ENCODE measurements at places on chromosomes 1 and 21. TPM values are rescaled to one million over a fixed set of nuclear protein-coding genes. Genes with fewer than 3 reads are reported as not detected.

DNA sequence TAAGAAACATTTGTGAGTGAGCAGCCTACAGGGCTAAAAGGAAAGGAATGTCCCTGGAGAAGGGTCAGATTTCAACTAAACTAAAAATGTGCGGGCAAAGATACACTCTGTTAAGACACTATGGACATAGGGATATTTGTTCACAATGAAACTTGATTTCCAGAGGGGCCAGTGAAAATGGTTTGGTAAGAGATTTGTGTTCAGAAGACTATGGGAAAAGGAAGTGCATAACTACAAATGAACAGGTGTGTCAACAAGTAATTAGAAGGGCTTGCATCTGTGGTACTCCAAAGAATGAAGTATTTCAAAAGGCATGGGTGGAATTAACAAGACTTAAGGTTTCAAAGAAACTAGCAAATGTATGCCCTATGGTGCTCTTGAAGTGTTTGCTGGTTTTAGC, 60.4 kb downstream of the NME7 start:
- no peak overlapping the region for H3K27ac ChIP-seq
- DNase-seq: no peak
- no peaks in the 10 kb centered on the region for H3K36me3 ChIP-seq
- H3K4me3 ChIP-seq: no peak overlapping the region

DNA sequence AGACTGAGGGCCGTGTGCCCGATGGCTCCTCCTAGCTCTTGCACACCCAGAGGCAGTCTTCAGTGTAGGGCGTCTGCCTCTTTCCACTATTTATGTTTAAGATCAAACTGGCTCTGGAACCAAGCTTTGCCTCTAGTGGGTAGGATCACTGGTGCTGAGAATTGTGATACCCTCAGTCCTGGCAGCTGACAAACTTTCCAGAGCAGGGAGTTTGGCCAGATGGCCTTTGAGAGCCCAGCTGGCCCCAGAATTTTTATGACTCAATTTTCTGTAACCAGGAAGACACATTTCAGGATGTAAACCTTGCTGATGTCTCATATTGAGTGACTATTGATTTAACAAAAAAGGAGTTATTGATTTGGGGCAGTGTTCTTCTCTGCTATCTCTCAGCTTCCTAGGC, 6.7 kb downstream of the COQ8A start:
- H3K4me1 ChIP-seq: peaks cover 45% of the 10 kb centered on the region
- H3K27ac ChIP-seq: no peak overlapping the region
- no peaks in the 10 kb centered on the region for H3K27me3 ChIP-seq
- no peak for DNase-seq
- H3K4me3 ChIP-seq: no peak overlapping the region

DNA sequence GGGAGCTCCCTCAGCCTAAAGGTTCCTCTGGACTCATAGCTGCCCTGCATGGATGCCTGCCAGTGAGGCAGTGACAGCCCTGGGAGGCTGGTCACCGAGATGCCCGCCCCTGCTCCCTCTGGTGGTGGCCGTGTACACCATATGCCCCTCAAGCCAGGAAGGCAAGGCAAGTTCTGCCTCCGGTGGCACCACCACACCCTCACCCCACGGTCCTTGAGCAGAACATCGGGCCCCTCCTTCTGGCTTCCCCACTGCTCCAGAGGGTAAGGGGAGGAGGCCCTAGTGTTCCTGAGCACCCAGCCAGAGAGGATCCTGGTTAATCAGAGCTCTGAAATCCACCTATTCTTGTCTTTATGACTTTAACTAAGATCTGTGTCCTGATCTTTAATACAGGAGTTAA, 1.5 kb upstream of the S100A14 start:
- no peaks in the 10 kb centered on the region for H3K27me3 ChIP-seq
- DNase-seq: peak; percentile 83
- H3K4me1 ChIP-seq: peaks cover 46% of the 10 kb centered on the region
- peaks cover 52% of the 10 kb centered on the region for H3K36me3 ChIP-seq

DNA sequence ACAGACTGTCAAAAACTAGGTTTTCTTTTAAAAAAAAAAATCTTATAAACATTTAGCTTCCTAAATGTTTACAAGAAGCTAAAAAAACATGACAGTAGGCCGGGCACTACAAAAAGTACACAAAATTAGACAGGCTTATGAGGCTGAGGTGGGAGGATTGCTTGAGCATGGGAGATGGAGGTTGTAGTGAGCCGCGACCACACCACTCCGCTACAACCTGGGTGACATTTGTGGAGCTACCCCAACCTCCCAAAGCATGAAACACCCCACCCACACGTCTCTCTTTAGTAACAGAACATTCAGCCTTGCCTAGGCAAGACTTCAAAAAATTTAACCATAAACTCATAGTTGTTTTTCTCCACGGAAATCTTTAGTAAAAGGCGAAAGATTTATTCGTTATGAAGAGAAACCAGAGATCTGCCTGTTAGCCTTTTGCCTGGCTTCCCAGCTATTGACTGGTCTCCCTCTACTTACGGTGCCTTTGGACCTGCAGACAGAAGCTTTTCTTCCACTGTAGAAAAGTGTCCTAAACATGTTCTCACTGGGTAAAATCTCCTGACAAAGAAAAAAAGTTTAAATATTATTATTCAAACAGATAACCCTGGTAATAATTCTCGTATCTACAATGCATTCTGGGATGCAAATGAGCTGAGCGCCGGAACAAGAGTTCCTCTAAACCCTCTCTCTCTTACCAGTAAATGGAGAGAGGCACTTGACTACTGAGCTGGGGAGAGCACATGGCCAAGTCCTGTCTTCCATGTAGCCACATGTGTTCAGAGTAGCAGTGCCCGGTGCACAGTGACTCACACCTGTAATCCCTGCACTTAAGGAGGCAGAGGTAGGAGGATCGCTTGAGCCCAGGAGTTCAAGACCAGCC, 9.2 kb downstream of the RNU5D-1 start:
- peak overlapping the region; percentile 26 for H3K4me3 ChIP-seq
- H3K4me1 ChIP-seq: peaks cover 36% of the 10 kb centered on the region
- peak overlapping the region; percentile 96 for H3K27ac ChIP-seq

GSTM1 gene
- total RNA-seq: 15.4 TPM

DNA sequence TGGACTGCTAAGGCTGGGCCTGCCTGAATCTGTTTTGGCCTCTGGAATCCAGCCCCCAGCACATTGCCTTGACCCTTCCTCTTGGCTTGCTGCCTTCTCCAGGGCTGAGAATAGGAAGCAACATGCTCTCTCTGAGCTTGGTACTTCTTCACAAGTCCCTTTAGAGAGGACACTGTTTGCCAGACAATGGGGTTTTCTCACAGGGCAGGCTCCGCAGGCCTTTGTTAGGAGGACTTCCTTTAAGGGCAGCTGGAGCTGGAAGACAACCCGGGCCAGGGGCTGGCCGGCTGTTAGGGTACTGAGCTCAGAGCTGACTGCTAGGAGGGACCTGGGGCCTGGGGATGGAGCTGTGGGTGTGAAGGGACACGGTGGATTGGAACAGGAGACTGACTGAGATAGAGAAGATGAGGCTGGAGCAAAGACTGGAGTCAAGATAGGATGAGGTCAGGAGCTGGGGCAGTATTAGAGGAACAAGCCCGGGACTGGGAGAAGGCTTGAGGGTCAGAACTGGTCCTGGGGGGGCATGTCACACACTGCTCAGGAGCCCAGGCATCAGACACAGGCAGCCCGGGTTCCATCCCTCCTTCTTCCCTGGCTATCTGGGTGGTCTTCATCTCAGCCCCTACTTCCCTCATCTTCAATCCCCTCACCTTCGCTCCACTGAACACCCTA, 5.4 kb upstream of the ALPL start:
- H3K4me3 ChIP-seq: no peak overlapping the region
- H3K27me3 ChIP-seq: peaks cover 37% of the 10 kb centered on the region
- H3K27ac ChIP-seq: no peak overlapping the region
- peaks cover 5% of the 10 kb centered on the region for H3K4me1 ChIP-seq

GRCh38 chr1:29456685-29457435, 220.5 kb downstream of the PTPRU start:
- peaks cover 100% of the 10 kb centered on the region for H3K27me3 ChIP-seq
- no peak overlapping the region for H3K27ac ChIP-seq
- H3K4me3 ChIP-seq: no peak overlapping the region

C4BPB gene
- total RNA-seq: 10.2 TPM

GRCh38 chr1:110897681-110898080, 24.7 kb downstream of the CD53 start:
- no peaks in the 10 kb centered on the region for H3K4me1 ChIP-seq
- H3K27me3 ChIP-seq: peaks cover 49% of the 10 kb centered on the region
- no peak overlapping the region for H3K4me3 ChIP-seq

DNA sequence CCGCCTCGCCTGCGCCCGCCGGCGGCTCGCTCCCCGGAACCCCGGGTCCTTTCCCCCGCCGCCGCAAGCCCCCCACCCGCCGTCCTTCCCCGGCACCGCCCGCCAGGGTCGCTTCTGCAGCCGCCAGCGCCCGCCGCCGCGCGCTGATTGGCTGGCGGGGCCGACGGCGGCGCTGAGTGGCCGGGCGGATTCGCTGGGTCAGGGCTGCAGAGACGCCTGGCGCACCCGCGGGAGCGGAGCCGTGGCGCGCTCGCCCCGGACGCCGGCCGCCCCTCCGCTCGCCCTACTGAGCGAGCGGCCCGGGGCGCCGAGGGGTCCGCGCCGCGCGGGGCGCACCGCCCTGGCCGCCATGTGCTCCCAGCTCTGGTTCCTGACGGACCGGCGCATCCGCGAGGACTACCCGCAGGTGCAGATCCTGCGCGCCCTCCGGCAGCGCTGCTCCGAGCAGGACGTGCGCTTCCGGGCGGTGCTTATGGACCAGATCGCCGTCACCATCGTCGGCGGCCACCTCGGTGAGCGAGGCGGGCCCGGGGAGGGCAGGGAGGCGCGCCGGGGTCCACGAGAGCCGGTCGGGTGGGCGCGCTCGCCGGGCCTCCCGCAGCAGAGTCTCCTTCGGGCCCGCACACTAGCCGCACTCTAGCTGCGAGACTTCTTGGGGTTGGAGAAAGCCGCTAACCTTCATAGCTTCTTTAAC, at the start of gene RIMKLA:
Gene RIMKLA, plus strand, starts transcription at position 207 of the 694 bp plus-strand sequence. Its CDS starts 143 bp downstream, at position 350.
- H3K27ac ChIP-seq: no peak within 1 kb of the TSS
- DNase-seq: peak; percentile 61
- peaks cover 15% of the 10 kb centered on the region for H3K27me3 ChIP-seq
- no peaks in the 10 kb centered on the region for H3K4me1 ChIP-seq
- H3K36me3 ChIP-seq: peaks cover 12% of the 10 kb centered on the region

KCNT2 gene
- 3.3 TPM for total RNA-seq

GRCh38 chr21:46135782-46136395, 19.5 kb downstream of the FTCD start:
- peaks cover 12% of the 10 kb centered on the region for H3K27me3 ChIP-seq
- H3K27ac ChIP-seq: no peak overlapping the region
- no peaks in the 10 kb centered on the region for H3K4me1 ChIP-seq
- no peak overlapping the region for H3K4me3 ChIP-seq
- no peaks in the 10 kb centered on the region for H3K36me3 ChIP-seq
- DNase-seq: no peak

- peaks cover 7% of the 10 kb centered on the region for H3K27me3 ChIP-seq
- H3K4me3 ChIP-seq: no peak overlapping the region
- no peaks in the 10 kb centered on the region for H3K4me1 ChIP-seq
- no peaks in the 10 kb centered on the region for H3K36me3 ChIP-seq
- no peak overlapping the region for H3K27ac ChIP-seq
- DNase-seq: no peak
These were observed 67.0 kb downstream of the NID1 start for GRCh38 chr1:235997931-235998330.

DNA sequence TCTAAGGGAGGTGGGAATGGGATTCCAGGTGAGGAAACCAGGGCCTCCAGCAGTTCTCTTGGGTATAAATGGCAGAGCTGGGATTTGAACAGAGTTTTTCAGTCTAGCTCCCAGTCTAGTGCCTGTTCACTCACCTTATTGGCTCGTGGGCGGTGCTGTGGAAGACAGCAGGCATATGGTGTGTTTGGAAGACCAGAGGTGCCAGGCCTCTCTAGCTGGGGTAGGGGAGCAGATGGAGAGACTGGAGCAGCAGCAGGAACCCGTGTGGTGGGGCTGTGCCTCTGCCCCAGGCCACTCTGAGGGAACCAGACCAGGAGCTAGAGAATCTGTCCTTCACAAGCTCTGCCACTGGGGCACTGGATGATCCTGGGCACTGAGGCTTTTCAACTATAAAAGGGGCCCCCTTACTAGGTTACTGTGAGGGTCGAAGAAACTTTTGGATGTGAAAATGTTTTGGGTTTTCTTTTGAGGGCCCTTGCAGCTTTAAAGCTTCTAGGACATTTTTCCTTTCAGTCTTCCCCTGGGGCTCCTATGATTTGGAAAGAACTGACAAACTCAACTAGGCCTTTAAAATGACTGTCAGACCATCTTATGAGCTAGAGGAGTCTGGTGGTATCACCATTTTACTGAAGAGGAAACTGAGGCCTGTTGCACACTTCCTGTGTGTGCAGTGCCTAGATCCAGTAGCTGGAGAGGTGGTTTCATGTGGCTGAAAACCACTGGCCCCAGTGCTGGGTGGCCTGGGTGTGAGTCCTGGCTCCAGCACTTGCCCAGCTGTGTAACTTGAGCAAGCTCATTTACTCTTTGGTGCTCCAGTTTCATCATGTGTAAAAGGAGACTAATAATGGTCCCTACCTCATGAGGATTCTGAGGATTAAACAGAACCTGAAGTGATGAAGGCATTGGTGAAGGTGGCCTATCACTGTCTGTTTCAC, 6.1 kb downstream of the DMRTB1 start:
- H3K4me3 ChIP-seq: no peak overlapping the region
- peaks cover 56% of the 10 kb centered on the region for H3K27me3 ChIP-seq
- H3K27ac ChIP-seq: no peak overlapping the region
- no peaks in the 10 kb centered on the region for H3K36me3 ChIP-seq

GRCh38 chr1:19204446-19205266, 5.4 kb downstream of the UBR4 start:
- peaks cover 8% of the 10 kb centered on the region for H3K36me3 ChIP-seq
- no peak overlapping the region for H3K27ac ChIP-seq
- DNase-seq: no peak
- H3K4me1 ChIP-seq: peaks cover 35% of the 10 kb centered on the region

DNA sequence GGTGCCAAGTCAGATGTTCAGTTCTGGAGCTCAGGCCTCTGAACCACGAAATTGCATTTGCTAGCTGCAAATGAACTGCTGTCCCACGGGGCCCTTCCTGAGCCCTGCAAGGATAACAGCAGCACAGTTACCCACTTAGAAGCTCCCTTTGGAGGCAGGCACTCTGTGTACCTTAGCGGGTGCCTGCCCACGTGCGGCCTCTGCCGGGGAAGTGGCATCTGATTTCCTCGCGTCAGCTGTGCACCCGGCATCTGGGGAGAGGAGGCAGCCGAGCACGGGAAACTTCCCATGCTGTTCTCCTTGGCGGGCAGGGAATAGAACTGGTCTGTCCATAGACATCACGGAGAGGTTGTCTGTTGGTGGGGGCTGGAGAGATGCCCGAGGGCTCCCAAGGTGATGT, 148.0 kb upstream of the C1orf174 start:
- H3K36me3 ChIP-seq: no peaks in the 10 kb centered on the region
- H3K4me1 ChIP-seq: no peaks in the 10 kb centered on the region
- no peak for DNase-seq

TRIM63 gene
- not detected for total RNA-seq

DNA sequence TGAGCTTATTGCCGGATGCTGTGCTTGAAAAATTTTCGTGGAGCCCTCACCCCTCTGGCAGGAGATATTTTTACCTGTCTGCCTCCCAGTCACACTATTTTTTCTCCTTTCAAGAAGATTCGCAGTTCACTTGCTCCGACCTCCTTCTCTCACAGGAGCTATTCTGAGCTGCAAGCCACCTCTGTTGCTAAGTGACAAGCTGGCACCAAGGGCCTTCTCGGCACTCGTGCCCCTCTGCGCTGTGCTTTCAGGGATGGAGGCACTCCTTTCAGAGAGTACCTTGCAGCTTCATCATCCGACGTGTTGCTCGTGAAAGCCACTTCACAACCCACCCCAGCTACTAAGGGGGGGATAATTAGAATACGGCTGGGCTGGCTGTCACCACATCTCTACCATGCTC, 11.6 kb downstream of the SLC6A17 start:
- H3K4me1 ChIP-seq: peaks cover 9% of the 10 kb centered on the region
- no peak for DNase-seq
- no peak overlapping the region for H3K27ac ChIP-seq
- H3K4me3 ChIP-seq: no peak overlapping the region
- H3K27me3 ChIP-seq: peaks cover 82% of the 10 kb centered on the region

All from Calu3 (cell line).